ENCODE measurements at places on chromosomes 3 and 15.

DNA sequence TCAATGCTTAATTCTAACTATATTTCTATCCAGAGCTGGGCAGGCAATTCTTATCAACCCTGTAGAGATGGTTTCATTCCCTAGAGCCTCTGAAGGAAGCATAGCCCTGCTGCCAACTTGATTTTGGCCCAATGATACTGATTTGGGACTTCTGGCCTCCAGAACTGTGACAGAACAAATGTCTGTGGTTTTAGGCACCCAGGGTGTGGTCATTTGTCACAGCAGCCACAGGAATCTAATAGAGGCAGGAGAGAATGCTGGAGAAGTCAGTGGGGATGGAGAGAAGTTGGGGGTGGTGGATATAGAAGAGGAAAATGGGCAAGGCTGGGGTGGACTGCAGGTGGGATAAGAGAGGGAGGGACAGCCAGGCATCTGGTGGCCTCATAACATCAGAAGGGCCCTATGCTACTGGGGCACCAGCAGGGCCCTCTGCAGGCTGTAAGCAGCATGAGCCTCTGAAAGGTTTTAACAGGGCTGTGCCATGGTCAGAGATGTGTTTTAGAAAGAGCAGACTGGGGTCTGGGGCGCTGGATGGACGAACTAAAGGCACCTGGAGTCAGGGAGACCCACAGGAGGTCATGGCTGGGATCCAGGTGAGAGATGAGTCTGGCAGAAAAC lies 19.8 kb downstream of the MRPS11 start:
- DNase-seq, result no peak

- no peak for DNase-seq
Measured at GRCh38 chr15:92361321-92362000, 32.2 kb upstream of the ST8SIA2 start.

DNA sequence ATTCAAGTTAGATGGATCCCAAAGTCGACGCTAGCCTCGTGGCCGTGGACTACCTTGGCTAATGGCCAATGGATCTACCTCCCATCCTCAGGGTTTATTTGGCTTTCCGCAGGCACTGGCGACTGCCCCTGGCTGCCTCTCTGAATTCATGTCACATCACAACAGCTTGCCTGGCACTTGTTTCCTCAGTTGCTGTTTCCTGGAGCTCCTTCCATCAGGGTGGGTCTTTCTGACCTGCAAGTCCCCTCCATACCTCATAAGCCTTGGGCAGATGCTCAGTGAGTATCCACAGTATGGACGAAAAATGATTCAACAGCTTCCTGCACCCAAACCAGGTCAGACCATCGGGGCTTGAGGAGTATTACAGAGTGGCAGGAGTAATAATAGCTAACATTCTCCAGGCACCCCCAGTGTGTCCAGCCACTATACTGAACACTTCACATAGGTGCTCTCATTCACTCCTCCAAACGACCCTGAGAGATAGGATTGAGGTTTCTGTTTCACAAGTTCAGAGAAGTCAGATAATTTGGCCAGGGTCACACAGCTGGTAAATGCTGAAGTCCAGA lies 311.5 kb downstream of the TLE3 start:
- no peak for DNase-seq

GRCh38 chr3:73474619-73475018 lies 150.1 kb downstream of the PDZRN3 start:
- DNase-seq, result no peak

DNA sequence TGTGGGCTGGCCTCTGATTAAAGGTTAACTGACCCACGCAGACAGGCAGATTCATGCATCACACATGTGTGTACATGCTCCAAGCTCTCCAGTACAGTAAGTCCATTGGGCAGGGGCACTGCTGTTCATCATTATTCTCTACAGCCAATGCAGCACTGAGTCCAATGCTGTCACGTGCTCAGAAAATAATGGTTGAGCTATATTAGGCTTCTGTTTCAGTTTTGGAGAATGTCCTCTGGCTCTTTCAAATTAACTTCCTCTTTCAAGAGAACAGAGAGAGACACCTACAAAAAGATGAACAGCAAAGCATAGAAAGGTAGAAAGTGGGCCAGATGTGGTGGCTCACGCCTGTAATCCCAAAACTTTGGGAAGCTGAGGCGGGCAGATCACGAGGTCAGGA lies 202.6 kb downstream of the MEX3B start:
- DNase-seq, result no peak

GRCh38 chr3:53554559-53555067 lies 60.2 kb downstream of the CACNA1D start:
- no peak for DNase-seq

GRCh38 chr3:71131375-71132314 lies 451.9 kb downstream of the FOXP1 start:
- DNase-seq, result no peak
